ENCODE measurements at places on chromosomes 2 and 18.

DNA sequence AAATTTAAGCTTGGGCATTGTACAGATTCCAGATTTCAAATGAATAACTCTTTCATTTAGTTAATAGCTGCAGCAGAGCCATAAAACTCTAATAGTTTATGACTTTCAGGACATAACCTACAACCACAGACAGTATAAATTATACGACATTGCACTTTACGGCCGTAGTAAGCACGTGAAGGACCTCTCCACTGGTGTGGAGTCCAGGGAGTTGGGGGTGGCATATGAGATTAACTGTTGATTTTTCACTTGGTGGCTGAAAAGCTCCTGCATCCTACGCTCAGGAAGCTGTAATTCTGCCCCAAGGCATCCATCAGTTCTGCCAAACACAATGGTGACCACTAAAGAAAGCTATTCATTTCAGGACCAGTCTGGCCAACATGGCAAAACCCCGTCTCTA, 376.2 kb downstream of the SOX11 start:
- no peak for DNase-seq

DNA sequence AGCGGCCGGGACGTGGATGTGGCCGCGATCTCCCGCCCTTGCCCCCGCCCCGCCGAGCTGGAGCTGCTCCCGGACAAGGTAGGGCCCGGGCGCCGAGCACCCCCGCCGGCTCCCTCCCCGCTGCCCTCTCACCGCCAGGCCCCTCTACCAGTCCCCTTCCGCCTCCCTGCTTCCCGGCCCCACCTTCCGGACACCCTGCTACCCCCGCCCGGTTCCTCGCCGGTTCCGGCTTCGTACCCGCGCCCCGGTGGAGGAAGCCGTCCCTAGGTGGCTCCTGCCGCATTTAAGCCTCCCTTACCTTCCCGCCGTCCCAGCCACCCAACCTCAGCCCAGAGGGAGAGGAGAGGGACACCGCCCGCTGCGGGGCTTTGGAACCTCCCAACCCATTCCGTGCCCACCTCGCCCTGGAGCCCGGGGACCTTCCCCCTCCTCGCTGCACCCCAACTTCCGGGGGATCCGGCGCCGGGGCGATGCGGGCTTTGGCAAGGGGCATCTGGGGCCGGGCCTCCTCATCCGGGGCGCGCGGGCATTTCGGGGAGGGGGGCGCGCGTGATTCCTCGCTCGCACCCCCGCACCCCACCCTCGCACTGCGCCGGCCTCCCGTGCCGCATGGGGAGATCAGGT, 475 bp downstream of the B3GNT2 start:
- peak; percentile 42 for DNase-seq

DNA sequence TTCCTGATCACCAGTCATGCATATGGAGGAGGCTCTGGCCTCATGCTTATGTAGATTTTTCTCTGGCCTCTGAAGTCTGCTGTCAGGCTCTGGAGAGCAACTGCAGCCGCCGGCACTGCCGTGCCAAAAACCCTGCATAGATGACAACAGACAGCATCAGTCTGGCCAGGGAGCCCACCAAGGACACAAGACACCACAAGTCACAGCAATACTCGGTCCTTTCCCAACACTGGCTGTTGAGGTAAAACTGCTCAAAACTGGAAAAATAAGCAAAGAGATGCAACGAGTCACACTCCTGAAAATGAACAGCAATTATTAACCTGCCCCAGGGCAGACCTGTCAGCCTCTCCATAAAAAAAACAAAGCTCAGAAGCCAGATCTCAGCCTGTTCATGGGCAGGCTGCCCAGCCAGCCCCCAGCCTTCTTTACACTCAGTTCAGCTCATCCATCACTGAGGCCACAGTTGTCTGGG, 186.0 kb upstream of the RAB6C start:
- DNase-seq = no peak

GRCh38 chr2:2613279-2614199, 282.5 kb upstream of the MYT1L start:
- DNase-seq = peak; percentile 69

DNA sequence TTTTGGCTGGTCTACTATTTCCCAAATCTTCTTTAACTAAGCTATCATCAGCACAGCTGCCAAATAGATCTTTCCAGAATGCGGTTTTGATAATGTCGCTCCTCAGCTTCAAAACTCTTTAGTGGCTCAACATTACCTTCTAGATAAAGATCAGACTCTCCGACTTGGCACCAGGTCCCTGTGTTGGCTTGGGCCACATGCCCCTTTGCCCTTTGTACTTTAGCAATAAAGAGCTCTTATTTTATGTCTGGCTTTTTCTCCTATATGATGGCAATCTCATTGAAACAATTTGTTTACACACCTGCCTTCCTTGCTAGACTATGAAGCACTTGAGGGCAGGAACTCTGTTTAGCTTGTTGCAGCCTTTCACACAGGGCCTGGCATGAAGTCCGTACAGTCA, 128.9 kb upstream of the GATA6 start:
- no peak for DNase-seq

- no peak for DNase-seq
Measured at GRCh38 chr2:53275743-53276142, 491.9 kb upstream of the CHAC2 start.

DNA sequence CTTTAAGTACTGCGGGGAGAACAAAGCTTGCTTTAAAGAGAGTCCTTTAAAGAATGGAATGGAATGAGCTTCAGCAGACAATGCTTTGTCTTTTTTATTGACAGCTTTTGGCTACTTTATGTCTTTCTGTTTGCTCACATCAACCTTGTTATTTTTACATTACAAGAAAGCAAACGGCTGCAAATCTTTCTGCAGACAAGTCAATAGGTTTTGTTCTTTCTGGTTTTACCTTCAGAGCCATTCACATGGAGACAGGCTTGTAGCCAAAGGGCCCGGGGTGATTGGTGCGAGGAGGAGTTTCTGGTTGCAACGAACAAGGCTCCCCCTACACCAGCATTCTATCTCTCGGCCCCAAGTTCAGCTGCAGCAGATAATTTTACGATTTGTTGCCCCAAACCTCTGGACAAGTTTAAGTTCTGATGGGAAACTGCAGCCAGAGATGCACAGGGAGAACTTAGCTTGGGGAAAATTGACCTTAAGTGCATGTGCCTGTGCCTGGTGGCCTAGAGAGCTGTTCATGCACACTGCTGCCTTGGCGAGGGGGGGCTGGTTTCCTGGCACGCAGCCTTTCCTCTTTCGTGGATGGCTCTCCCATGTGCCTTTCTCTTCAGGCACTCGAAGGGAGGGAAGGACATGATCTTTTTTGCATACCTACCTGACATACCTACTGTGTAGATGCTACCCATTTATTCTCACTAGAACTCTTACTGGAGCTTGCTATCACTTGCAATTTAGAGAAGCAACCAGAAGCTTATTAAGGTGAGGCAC, 543.2 kb downstream of the DCDC2C start:
- no peak for DNase-seq

- no peak for DNase-seq
Measured at GRCh38 chr2:65343386-65343785, 89.0 kb downstream of the SPRED2 start.

- no peak for DNase-seq
Measured at GRCh38 chr18:23099621-23100020, 35.7 kb upstream of the CABLES1 start.

GRCh38 chr2:240157147-240157470, 16.7 kb upstream of the OTOS start:
- DNase-seq = no peak

- no peak for DNase-seq
Measured at GRCh38 chr2:11828933-11829323, 82.5 kb downstream of the LPIN1 start.

- DNase-seq = no peak
Measured at GRCh38 chr18:13485182-13485581, 241.2 kb downstream of the FAM210A start.

DNA sequence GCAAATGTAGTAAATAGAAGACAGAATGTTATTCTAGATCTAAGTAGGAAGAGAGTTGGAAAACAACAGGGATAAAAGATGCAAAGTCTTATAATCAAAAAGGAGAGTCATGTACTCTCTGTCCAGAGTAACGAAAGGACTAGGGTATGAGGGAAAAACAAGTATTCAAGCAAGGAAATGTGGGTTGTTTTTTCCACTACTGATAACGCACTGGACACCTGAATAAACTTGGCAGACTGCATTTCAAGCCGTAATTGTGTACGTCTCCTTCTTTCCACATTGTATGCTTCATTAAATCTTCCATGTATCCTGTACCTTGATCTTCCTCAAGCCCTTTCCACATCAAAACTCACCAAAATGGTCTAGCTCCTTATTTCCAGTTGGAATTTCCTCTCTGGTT, 420.6 kb downstream of the ZEB2 start:
- no peak for DNase-seq

GRCh38 chr2:196291873-196292800, 120.8 kb upstream of the STK17B start:
- no peak for DNase-seq

DNA sequence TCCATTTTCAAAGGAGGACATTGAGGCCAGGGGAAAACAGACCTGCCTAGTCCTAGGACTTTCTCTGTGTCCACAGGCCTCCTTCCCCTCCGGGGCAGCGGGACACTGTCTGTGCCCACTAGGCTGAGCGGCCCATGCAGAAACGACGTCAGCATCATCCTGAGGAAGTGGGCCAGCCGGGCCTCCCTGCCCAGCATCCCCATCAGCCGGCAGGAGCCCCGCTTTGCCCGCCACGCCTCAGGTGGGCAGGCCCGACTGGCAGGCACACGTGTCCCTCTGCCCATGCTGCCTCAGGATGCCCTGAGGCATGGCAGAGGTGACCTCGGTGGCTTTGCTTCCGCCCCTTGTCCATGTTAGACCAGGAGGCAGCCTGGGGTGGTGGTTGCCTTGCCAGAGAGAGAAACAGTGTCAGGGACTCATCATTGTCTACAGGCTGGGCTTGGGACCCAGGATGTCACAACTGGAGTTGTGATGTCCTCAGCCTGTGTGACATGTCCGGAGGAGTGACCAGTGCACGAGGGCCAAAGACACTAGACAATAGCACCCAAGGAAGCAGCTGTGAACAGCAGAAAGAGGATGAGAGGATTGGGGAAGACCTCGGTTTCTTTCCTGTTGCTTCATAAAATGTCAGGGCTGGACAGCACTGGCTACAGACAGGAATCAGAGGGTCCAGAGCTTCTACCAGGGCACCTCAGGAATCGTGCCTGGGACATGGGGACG, 36.8 kb downstream of the TOGARAM2 start:
- no peak for DNase-seq

DNA sequence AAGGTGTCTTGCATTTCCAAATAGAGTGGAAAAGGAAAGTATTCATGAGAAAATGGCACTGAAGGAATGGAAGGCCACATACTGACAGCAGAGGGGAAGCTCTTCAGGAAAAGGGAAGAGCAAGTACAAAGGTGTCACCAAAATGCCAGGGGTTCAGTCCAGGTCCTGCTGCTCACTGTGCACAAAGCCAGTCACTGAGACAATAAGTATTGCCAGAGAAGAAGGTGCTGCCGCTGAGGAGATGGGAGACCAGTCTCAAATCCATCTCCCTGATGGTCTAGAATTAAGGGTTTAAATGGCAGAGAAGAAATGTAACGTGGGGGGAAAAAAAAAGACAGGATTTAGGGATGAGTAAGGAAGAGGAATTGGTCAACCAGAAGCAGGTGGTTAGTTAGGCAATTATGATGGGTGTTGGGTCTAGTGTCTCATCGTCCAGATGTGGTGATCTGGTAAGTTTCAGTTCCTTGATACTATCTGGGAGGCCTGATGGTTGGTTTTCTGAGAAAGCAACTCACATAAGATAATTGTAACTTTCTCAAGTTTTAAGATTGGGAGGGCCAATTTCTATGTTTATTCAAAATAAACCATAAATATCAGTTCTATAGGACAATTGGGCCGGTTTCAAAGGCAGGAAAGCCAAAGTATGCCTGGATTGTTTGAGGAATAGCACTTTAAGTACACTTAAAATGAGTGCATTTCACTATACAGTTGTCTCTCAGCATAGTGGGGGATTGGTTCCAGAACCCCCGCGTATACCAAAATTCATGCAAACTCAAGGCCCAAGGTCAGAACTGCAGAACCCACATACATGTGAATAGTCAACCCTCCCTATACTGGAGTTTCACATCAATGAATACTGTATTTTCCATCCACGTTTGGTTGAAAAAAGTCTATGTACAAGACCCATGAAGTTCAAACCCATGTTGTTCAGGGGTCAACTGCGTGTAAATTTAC, 109.1 kb upstream of the DNAJC10 start:
- DNase-seq = no peak

DNA sequence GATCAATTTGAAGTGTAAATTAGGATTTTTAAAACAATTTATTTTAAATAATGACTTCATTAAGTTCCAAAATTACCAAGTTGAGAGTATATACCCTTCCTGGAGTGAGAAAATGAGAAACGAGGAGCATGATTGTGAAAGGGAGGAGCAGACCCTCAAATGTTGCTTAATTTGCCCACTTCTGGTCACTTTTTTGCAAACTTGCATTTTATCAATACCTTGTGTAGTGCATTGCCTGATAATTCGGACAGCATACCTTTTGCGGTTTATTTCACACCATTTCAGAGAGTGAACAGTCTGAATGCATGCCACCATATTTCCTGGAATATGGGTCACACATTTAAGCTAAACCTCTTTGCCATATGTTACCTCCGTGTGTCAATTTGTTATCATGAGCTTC, 669.7 kb downstream of the RNF144A start:
- no peak for DNase-seq

DNA sequence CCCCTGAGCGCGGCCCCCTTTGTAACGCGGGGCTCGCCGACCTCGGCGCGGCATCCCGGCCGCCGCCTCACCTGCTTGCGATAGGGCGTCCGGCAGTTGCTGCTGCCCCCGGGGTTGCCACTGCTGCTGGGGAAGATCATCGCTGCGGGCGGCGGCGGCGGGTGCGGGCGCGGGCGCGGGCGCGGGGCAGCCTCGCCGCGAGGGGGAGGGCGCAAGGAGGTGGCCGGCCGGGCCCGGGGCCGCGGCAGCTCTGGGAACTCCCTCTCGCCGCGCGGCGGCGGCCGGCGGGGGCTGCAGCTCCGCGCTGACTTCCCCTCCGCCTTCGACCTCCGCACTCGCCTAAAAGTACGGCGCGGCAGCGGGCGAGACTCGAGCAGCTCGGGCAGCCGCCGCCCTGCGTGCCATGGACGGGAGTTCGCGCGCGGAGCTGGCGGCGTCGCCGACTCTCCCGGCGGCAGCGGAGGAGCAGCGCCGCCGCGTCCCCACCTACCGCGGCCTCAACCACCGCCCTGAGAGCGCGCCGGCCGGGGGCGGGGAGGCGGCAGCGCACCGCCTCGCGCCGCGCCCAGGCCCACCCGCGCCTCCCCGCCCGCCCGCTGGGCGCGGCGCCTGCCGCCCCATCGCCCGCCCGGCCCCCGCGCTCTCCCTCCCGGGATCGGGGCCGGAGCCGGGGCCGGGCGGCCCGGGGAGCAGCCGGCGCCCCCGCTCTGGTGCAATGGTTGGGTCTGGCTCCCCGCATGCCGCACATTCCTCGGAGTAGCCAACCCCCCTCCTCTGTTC, 86.0 kb downstream of the RBMS1 start:
- DNase-seq = peak; percentile 40

GRCh38 chr18:6741232-6741663, 11.7 kb downstream of the ARHGAP28 start:
- DNase-seq = no peak

DNA sequence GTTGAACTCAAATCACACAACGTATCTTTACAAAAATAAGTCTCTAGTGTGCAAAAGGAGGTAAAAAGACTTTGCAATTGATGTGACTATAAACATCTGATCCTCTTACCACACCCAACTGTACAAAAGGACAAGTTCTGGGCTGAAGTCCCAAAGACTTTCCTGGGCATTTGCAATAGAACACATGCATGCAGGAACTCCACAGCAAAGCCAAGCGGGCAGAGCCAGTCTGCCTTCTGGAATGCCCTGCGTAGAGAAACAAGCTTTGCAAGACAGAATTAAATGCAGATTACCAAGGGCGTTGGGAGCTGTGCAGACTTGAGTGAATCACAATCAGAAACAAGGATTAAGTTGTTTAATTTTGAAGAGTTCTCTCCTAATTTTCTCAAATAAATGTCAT, 208.4 kb upstream of the ZNF521 start:
- DNase-seq = no peak
